ENCODE measurements at places on chromosomes 6 and 20. TPM values are rescaled to one million over a fixed set of nuclear protein-coding genes. Genes with fewer than 3 reads are reported as not detected.

DNA sequence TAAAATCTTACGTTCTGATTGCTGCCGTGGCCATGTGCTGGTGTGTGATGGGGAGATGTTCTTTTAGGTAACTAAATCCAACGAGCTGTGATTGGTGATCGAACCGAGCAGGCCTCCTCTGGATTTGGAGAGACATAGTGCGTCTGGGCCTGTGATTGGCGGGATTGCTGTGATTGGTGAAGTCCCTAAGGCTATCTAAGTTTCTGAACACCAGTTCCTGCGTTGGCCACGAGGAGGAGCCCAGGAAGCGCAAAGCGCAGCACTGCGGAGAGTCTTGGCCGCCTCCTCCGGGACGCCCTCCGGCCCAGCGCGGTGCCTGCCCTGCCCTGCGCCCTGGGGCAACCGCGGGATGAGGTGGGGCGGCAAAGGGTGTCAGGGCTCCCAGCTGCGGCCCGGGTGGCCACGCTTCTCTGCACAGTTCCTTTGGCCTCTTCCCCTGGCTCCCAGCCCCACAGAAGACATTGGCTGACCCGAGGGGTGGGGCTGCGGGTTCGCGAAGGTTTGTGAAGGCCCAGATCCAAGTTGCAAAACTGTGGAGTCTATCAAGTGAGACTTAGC is 33.0 kb downstream of the HNF4A start:
- DNase-seq: peak; percentile 33

DNA sequence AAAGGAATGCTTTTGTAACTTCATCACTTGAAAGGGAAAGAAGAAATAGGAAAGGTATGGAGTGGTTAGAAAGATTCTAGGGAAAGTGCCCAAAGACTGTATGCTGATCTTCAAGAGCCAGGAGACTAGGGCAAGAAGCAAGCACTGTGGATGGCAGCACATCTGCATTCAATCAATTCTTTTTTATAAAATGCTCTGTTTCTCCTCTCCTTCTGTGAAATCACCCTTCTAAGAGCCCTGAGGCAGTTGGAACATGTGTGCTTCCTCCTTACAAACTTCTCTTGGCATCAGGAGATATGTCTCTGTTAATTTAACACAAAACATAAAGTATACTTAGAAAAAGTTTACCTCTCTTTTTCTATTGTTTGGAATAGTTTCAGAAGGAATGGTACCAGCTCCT is 1162.2 kb upstream of the GJE1 start:
- no peak for DNase-seq

DNA sequence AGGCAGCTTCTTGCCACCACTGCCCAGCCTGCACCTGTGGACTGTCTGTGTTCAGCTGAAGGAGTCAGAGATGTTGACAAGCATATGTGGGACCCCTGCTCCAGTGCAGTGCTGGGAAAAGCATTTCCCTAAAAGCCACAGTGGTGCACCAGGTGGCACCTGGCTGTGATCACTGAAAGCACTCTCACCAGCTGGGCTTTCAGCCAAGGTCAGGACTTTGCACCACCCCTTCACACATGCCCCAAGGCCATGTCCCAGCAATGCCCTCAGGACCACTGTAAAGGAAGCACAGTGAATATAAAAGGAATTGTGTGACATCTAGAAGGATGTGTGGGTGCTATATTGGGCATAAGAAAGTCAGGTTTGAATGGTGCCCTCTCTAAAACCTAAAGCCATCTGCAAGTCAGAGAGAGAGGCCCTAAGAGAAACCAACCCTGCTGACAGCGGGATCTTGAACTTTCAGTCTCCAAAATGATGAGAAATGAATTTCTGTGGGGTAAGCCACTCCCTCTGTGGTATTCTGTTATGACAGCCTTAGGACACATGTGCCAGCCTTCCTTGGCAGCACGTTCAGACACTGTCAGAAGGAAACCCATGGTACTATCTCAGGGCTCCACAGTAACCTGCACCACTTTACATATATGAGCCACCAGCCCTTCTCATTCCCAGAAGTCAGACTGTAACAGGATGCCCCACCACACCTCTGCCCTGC is 30.7 kb downstream of the CBLN4 start:
- no peak for DNase-seq

GRCh38 chr20:53657279-53657678 is 63.6 kb upstream of the ZNF217 start:
- DNase-seq: no peak

DNA sequence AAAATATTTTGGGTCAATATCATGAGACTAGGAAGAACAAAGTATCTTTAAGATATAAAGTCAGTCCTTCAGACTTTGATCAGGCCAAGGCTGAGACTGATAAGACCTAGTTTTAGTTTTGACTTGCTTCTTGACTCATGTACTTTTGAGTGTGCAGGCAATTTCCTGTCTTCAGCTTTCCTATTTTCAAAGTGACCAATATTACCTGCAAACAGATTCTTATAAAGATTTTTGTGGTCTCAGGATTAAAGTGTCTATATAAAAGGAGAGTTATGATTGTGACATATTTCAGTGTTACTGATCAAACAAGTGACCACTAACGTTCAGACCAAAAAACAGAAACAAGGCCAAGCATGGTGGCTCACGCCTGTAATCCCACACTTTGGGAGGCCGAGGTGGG is 36.0 kb upstream of the AKIRIN2 start:
- no peak for DNase-seq

Gene MROH8
- total RNA-seq: 6.4 TPM

Measured in heart right ventricle (tissue), 16 donors.